Hematopoietic multipotent progenitor cell treated with erythropoietin and hydrocortisone succinate and interleukin-3 and kit ligand, for 6 days (in vitro differentiated cells): ENCODE measurements at places on chromosomes 16 and 17.

GRCh38 chr16:53132406-53132805 is 77.6 kb downstream of the CHD9 start:
- DNase-seq: peak; percentile 39

GRCh38 chr17:22242472-22242871 is 550.1 kb downstream of the KCNJ18 start:
- DNase-seq: no peak

DNA sequence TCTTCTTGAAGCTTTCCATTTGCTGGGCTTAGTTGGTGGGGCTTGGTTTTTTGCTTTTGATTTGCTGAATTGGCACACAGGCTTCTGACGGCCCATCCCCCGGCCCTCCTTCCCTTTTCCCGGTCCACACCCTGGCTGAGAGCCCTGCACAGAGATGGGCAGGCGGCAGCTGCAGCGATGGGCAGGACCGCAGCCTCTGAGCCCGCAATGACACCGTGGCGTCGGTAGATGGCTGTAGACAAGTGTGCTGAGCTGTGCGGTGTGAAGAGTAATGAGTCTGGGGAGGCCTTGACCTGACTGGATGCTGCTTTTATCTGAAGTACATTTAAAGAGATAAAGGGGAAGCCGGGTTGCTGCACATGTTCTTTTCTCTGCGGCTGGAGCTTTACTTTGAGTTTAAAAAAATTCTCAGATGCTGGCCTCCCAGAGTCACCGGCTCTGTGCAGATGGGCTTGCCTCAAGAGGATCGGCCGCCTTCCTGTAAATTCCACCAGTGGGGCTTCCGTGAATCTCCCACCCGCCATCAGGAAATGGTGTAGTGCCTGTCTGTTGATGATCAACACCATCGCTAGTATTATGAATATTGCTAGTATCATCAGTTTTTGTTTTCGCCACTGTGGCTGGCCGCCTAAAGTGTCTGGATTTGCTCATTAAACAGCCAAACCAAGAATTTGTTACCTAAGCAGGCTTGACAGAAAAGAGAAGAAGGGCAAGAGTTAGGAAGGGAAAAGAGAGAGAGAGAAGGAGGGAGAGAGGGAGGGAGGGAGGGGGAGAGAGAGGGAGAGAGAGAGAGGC is 245.6 kb upstream of the RBFOX1 start:
- DNase-seq: peak; percentile 24

DNA sequence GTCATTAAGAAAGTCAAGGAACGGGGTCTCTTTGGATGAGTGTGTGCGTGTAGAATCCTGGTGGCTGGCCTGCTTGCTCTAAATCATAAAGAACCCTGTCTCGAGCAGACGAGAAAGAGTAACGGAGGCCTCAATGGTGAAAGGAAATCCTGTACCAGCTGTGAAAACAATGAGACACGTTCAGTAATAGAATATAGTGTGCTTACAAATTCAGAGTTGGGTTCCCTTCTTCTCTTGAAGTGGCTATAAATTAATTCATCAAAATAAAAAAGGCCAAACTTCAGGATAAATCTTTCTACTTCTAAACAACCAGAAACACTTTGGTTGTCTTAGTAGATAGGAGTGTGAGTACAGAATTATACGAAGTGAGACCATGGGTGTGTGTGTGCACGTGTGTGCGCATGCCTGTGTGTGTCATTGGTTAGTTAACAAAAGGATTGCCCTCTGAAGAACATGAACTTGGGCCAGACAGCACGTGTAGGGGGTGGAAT is 48.5 kb downstream of the WWOX start:
- no peak for DNase-seq

DNA sequence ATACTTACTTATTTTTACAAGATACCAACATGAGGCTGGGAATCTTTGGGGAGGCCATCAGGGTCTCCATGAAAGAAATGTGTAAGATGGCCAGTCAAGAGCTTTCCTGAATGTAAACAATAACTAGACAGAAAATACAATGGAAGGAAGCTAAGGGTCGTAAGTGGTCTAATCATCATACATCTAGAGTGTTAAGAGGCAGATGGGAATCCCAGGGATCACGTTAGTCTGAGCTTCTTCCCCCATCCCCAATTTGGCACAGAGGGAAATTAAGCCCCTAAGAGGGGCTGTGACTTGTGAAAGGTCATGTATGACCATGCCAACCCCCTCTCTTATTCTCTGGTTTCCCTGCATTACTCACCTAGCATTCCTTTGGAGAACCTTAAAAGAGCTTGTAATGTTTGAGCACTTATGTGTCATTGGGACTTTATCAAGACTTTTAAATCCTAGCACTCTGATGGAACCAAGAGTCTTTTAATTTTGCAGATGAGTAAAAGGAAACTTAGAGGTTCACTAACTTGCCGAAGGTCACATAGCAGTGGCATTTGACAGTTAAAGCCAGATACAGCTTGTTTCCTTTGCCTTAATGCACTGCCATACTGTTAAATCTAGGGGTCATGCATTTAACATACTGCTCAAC is 46.1 kb downstream of the DCUN1D3 start:
- no peak for DNase-seq

DNA sequence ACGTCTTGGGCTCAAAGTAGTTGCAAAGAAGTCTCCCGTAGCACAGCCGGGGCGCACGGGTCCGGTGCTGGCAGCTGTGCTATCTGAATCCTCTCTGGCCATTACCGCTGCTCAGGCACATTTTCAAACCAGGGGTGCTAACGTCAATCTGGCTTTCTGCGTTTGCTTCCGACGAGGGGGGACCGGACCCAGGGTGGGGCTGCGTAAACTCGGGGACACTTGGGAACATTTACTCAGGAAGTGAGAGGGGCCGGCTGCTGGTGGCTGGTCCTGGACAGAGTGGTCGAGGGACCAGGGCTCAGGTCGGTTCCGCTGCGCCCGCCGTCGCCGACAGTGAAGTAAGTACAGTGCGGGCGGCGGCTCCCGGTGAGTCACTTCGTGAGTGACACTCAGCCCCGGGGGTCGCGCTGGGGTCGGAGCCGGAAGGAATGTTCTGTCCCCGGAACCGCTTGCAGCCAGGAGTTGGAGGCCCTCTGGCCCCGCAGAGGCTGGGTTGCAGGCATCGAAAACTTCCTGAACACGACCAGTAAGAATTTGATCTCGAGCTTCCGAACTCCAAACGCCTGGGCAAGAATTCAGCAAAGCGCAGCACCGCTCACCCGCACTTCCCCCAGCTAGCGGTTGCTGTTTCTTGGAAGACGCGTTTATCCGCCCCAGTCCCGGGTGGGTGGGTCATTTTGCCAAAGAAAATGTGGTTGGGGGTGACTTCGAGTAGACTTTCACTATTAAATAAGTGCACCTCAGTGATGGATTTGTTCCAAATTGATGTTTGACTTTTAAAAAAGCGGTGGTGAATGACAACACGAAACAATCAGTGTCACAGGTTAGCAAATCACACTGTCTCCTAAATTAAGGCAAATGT is 1.4 kb upstream of the HS3ST3B1 start:
- DNase-seq: peak; percentile 17

DNA sequence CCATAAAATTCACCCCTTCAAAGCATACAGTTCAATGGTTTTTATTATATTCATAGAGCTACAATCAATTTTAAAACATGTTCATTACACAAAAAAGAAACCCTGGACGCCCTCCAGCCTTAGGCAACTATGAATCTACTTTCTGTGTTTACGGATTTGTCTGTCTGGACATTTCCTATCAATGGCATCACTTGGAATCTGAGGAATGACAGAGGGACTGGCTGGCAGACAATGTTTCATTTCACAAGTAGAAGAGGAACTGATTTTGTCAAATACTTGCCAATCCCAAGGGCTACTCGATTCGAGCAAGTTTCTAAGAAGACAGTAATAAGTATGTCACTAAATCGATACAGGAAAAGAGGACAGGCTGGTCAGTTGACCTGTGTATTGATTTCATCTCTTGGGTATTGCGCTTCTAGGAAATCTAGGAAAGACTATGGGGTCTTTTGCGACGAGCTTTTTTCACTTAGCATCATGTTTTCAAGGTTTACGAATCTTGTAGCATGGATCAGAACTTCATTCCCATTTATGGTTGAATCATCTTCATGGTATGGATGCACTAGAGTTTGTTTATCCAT is 56.6 kb downstream of the RGS9 start:
- no peak for DNase-seq

GRCh38 chr17:6780001-6780400 is 4.0 kb downstream of the FBXO39 start:
- no peak for DNase-seq

GRCh38 chr16:4411684-4412083 is 4.7 kb downstream of the CORO7 start:
- no peak for DNase-seq

DNA sequence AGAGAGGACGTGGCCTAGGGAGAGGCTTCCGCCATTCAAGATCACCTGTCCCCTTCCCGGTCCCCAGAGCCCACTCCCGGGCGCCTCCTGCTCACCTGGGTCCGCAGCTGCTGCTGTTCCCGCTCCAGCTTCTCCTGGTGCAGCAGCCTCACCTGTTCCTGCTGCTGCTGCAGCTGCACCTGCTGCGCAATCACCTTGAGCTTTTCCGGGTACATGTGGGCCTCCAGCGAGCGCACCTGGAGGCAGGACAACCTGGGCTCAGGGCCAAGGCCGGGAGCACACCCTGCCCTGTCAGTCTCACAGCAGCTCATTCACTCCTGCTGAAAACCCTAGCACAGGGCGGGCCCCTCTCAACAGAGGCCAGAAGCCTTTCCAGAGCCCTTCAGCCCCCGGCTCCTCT is 12.5 kb downstream of the TFAP4 start:
- DNase-seq: no peak

DNA sequence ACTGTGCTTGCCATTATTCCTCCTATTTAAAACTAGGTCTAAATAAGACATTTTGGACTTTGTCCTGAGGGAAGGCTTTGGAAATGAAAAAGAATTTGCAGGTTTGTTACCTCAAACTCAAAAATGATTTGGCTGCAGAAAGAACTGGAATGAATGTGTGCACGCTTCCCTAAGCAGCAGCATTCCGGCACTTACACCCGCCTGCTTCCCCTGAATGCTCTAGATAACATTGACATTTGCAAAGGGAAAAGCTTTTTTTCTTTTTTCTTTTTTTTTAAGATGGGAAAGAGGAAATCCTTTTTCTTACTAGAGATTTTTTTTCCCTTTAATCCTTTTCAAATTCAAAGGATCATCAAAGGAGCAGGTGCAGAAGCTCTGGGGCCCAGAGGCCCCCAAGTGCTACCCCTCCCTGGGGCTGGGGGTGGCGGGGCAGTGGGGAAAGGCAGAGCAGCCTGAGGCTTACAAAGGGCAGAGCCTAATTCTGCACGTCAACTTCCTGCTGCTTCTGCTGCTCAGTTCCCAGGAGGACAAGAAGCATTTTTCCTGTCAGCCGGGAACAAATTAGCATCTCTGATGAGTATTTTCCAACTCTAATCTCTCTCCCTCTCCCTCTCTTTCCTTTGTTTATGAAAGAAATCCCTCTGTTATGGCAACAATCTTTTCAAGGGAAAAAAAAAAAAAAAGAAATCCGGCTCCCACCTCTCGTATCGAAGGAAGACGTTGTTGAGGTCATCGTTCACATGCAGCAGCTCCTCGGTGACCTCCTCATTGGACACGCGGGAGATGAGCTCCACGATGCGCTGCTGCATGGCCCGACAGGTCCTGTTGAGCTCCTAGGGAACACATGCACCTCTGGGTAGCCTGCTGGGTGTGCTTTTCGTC is 32.1 kb upstream of the SREBF1 start:
- DNase-seq: no peak

GRCh38 chr17:6654841-6655731 is 3.5 kb downstream of the C17orf100 start:
- no peak for DNase-seq

DNA sequence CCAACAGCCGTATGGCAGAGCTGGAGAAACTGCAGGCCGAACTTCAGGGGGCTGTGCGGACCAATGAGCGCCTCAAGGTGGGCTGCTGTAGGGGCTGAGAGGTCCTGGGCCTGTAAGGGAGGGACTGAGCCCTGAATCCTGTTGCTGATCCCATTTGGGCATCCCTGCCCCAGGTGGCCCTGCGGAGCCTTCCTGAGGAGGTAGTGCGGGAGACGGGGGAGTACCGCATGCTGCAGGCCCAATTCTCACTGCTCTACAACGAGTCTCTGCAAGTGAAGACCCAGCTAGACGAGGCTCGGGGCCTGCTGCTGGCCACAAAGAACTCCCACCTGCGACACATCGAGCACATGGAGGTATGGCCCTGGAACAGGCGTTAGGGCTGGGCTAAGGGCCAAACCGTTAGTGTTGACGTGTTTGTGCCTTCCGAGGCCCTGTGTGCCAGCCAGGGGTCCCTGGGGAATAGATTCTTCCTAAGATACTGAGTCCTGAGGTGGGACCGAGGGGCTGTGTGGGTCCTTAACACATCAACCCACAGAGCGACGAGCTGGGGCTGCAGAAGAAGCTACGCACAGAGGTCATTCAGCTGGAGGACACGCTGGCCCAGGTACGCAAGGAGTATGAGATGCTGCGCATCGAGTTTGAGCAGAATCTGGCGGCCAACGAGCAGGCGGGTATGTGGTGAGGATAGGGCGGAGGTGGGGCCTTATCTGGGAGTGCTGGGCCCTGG is 4.2 kb downstream of the RNF40 start:
- DNase-seq: peak; percentile 94

- no peak for DNase-seq
Measured at GRCh38 chr17:81952792-81953228, 5.8 kb upstream of the MYADML2 start.

DNA sequence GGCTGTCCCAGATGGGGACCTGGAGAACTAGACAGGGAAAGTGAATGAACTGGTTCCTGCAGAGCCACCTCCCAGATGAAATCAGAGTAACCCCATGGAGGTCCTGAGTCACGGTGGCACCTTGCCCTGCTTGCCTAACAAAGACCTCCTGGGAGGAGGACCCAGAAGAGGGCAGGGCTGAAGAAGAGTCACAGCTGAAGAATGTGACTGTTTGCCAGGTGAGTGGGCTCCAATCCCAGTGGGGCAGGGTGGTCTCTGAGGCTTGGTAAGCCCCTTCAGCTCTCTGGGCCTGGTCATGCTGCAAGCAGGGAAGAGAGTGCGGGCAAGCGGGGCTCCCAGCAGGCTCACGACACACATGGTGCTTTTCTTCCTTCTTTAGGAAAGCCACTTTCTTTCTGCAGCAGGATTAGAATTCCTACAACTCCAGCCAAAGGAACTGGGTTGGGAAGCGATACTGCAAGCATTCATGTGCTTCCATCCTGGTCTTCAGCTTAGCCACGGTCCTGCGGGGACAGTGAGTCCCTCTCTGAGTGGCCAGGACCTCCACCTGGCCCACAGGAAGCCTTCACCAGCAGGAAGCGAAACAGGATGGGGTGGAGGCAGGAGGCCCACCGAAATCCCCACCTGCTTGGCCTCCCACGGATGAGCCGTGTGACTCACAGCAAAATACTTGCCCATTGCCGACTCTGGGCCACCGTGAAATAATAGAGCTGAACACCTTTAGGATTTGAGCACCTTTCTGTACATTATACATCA is 4.3 kb downstream of the C16orf74 start:
- DNase-seq: no peak

- no peak for DNase-seq
Measured at GRCh38 chr17:81140018-81140417, 25.3 kb upstream of the PVALEF start.

- no peak for DNase-seq
Measured at GRCh38 chr17:6456321-6456720, 12.1 kb downstream of the PIMREG start.
